ENCODE measurements at places on chromosomes 11 and 22.
A peak's percentile ranks its signal among the peaks of the same experiment; 100 is the strongest.

- DNase-seq = peak; percentile 79
Measured at GRCh38 chr11:67640021-67640757, 626 bp upstream of the TBX10 start.

DNA sequence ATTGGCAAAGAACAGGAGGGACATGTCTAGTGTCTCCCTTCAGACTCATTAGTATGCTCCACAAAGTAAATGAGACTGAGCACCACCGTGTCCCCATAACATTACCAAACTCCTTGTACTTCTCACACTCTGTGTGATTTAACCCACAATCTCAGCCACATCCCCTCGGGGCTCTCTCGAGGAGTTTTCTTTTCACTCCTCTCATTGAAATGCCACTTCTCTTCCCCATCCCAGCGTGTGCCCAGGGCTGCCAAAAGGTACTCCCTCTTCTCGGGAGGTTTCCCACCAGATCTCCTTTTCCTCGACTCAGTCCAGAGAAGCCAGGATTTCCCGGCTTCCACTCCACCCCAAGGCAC is 1.1 kb downstream of the RBFOX2 start:
- DNase-seq = no peak

- DNase-seq = no peak
Measured at GRCh38 chr11:35859301-35859700, 84.6 kb upstream of the LDLRAD3 start.

DNA sequence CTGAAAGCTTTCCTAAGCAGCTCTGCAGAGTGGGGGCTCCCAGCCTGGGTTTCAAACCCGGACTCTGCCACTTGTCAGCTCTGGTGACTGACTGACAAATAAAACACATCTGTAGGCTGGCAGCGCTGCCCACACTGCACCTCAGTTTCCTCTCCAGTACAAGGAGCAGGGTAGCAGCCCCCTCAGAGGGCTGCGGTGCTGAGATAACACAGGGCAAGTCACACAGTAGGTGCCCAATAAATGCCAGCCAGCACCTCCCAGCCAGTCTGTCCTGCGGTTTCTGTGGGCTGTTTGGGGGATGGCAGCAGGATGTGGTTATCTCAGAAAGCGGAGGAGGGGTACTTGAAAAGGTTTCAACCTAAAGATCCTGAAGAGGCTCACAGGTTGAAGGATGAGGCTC is 1.5 kb downstream of the SYT12 start:
- DNase-seq = no peak

GRCh38 chr22:23013612-23014011 is 56.7 kb upstream of the GNAZ start:
- no peak for DNase-seq

DNA sequence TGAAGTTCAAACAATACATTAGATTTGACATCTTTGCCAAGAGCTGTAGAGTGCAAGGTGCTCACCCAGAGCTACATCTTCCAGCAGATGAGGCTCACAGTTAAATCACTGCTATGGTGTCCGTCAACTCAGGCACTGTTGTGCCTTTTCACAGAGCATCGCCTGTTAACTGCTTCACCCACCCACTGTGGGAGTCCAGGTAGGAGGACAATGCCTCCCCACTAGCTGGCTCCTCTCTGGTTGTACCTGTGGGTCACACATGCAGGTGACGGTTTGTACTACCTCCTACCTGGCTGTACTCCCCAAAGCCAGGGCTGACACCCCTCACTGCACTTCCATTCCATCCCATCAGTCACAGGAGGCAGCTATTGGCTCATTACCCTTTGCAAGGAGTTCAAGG is 84.6 kb upstream of the TOP3B start:
- DNase-seq = no peak

- no peak for DNase-seq
Measured at GRCh38 chr11:108495326-108495725, 2.9 kb downstream of the POGLUT3 start.

- no peak for DNase-seq
Measured at GRCh38 chr11:66864924-66865697, 8.2 kb downstream of the LRFN4 start.

- no peak for DNase-seq
Measured at GRCh38 chr11:113137713-113138529, 176.5 kb upstream of the TTC12 start.
